ENCODE measurements at places on chromosomes 16 and 17.
A peak's percentile ranks its signal among the peaks of the same experiment; 100 is the strongest.

GRCh38 chr16:71467810-71468209, 5.8 kb upstream of the ZNF23 start:
- peak; percentile 21 for DNase-seq

GRCh38 chr17:71273441-71273840, 847.4 kb upstream of the SOX9 start:
- no peak for DNase-seq

DNA sequence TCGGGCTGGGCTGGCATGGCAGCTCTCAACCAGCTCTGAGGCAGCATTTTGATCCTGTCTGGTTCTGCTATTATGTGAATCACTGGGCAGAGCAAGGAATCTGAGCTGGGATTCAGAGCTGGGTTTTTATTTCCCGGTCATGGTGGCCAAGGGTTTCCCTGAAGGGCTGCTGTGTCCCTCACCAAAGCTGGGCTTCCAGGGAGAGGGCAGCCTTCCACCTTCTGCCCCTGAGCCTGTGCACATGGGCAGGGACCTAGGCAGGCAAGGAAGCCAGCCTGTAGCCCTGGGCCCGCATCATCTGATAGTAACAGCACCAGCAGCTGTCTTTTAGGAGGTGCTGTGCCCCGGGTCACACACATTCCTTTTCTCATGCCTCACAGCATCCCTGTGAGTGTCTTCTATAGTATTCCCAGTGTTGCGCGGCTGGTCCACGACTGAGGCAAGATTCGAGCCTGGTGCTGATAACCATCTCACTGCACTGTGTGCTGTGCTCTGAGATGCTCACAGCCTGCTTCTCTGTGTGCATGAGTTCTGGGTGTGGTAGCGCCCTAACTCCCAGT, 85.3 kb upstream of the PLCG2 start:
- no peak for DNase-seq

- DNase-seq, result no peak
Observed at GRCh38 chr17:39774047-39774446, 36.3 kb downstream of the GRB7 start.

GRCh38 chr16:59164461-59164860, 430.3 kb upstream of the GOT2 start:
- DNase-seq, result no peak
